Vagina (tissue), 2 donors: ENCODE measurements at places on chromosomes 11 and 22.

GRCh38 chr11:5065027-5065426, 4.3 kb upstream of the OR52E1 start:
- no peak for DNase-seq

DNA sequence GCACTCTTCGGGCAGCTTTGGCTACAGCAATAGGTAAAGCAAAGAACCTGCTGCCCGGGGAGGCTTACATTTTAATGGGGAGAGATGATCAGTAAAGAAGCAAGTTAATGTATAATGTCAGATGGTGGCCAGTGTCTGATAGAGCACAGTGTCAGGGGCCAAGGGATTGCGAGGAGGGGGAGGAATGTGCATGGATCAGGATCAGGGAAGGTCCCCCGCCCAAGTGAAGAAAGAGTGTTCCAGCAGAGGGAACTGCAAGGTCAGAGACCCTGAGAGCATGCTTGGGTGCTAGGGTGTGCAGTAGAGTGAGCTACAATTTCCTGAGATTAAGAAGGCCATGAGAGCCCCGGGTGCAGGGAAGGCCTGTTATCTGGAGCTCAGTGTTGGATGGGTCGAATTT, 39.7 kb downstream of the TIMP3 start:
- no peak for DNase-seq

DNA sequence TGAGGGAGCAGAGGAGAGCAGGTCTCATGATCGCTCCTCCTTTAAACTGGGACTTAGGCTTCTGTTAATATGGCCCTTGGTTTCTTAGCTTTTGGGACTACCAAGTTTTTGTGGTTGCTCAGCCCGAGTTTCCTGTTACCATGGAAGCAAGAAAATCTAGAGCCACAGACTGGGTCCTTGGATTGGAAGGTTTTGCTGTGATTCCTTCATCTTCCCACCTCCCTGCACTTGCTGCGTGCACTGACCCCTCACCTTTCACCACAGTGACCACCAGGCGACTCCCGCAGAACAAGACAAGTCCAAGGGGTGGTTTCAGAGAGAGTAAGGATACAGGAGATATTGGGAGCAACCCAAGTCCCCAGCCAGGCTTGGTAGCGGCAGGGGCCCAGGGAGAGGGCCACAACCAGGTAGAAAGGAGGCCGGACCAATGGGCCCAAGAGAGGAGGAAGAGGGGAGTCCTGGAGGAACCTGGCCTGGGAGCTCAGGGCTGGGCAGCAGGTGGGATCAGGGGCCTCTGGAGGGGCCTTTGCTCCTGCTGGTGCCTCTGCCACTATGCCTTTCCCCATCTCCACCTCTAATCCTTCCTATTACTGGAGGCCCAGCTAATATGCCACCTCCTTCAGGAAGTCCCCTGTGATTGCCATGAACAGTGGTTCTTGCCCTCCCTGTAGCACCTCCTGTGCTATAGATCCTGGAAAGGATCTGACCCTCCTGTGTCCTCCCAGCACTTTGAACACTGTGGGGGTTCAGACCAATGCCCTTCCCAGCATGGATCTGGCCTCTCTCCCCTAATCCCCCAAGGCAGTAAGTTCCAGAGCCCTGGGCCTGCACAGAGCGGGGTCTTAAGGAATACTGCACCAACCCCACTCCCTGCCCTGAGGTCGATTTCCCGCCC, 21.2 kb downstream of the CSF2RB start:
- no peak for DNase-seq

DNA sequence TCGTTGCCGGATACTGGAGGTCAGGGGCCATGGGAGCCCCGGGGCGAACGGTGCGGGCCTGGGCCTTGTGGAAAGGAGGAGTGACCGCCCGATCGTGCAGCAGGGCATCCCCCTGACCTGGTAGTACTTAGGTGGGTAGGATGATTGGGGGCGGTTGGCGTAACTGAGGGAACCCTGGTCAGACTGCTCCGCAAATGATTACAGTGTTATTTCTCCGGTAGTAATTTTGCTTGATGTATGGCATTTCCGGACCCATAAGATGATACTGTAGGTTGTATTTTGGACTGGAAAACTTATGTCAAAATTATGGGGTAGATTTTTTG, 762 bp downstream of the MTMR3 start:
- DNase-seq, result no peak

DNA sequence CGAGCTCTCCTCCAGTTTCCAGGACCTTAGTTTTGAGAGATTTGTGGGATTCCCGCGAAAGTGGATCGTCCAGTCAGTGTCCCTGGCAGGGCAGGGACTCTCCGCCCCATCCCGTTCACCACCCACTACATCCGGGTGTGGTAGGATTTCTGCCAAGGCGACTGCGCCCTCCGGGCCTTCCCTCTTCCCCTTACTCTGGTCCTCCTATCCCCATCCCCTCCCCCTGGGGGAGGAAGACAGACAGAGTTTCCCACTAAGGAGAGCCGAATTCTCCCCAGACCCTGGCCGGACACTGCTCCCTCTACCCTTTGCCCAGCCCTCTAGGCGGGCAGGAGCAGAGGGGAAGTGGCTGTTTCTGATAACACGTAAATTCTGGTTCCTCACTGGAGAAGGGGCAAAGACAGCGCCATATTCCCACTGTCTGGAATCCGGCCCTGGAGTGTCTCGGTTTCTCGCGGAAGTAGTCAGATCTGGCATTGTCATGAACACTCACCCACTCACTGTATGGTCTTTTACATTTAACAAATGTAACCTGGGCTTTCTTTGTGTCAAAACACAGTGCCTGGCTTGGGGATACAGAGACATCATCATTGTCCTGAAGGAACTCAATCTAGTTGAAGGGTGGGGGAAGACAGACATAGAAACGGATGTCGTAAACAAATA, 1.1 kb upstream of the NECTIN1 start:
- no peak for DNase-seq
